ENCODE measurements at places on chromosomes 12 and 14.

DNA sequence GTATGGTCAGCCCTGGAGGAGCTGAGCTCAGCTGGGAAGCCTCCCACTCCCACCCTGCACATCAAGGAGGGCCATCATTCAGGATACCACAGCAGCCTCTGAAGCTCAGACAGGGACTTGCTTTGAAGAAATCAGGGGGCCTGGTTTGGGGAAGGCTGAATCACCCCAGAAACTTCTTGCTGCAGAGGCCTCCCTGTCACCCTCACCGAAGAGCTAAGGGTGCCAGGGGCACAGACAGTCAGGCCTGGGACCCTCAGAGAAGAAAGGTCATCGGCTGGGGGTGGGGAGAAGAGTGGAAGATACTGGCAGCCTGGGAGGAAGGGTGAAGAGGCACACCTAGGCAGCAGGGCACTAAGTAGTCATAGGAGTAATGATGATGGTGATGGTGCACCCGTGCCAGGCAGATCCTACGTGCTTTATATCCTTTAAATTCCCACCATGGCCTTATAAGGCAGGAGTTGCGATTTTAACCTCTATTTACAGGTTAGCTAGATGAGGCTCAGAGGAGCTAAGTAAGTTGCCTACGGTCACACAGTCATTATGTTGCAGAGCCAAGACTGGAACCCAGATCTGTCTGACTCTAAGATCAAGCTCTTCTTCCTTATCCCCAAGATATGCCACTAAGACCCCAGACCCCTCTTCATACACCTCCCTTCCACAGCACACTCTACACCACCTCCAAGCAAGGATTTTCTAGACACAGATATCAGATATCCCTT, 28.5 kb upstream of the PNMA1 start:
- no peak for DNase-seq

GRCh38 chr12:71061451-71061850, 96.3 kb downstream of the TSPAN8 start:
- DNase-seq, result no peak

DNA sequence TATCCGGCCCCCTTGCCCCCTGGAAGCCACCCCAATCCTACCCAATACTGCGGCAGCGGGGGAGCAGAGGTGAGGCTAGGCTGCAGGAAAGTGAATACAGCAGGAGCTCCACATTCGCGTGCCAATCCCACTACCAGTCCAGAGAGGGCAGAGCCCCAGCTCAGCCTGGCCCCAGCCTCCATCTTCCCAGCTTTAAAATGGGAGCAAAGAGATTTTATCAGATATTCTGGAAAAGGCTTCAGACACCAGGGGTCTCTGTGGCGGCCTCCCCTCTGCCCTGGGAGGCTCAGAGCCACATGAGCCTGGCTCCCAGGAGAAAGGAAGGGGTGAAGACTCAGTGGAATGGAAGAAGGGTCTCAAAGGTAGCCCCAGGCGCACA, 72.7 kb downstream of the NCOR2 start:
- no peak for DNase-seq

DNA sequence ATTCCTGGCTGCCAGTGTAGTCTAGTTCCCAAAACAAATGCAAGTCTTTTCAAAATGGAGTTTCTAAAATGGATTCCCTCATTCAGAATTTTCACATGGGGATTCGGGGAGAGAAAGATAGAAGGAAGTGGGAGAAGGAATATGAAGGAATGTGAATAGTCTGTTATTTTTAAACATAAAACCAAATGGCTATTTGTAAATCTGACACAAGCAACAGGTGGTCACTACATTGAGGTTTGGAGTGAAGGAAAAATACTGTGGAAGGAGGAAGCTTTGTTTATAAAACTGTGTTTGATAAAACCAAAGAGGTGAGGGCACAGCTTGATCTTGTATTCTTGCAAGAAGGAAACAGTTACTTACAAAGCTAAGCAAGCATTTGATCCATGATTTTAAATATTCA, 65.3 kb upstream of the KCNJ8 start:
- DNase-seq, result no peak

DNA sequence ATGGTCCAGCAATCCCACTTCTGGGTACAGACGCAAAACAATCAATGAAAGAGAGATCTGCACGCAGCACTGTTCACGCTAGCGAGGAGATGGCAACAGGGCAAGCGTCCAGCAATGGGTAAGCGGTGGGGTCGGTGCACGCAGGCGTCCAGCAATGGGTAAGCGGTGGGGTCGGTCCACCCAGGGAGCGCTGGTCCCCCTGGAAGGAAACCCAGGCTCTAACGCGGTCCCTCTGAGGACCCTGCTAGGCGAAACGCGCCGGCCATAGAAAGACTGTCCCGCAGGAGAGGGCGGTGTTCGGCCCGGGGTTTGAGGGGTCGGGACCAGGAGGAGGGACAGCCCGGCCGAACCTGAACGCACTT, 618 bp upstream of the PGAM5 start:
- no peak for DNase-seq

DNA sequence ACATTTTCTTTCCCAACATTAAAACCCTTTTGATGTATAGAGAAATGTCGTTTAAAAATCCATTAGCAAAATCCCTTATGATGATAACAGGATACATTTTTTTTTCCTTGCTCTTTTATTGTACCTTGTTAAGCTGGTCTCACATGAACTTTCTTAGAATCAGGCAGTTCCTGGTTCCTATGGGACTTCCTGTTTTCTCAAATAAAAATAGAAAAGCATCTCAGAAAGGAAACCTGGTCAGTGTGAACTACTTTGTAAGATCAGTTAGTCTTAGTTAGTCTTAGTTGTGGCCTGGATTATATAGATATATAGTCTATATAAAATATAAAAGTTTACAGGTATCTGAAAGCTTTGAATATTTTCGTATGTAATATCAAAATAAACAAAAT, 40.3 kb downstream of the LEMD3 start:
- DNase-seq, result no peak

- DNase-seq, result peak; percentile 22
These were observed 276.5 kb downstream of the NUAK1 start for GRCh38 chr12:105862163-105862821.

GRCh38 chr12:50986966-50987737, 34.8 kb downstream of the HIGD1C start:
- peak; percentile 48 for DNase-seq

Data from brain microvascular endothelial cell (primary cell).